Natural killer cell treated with Interleukin-12 subunit alpha and Interleukin-12 subunit beta and Interleukin-15 and Interleukin-18, amount 100 ng/mL, for 72 hours (primary cell): ENCODE measurements at places on chromosomes 4 and X. TPM values are rescaled to one million over a fixed set of nuclear protein-coding genes. Genes with fewer than 3 reads are reported as not detected.

DNA sequence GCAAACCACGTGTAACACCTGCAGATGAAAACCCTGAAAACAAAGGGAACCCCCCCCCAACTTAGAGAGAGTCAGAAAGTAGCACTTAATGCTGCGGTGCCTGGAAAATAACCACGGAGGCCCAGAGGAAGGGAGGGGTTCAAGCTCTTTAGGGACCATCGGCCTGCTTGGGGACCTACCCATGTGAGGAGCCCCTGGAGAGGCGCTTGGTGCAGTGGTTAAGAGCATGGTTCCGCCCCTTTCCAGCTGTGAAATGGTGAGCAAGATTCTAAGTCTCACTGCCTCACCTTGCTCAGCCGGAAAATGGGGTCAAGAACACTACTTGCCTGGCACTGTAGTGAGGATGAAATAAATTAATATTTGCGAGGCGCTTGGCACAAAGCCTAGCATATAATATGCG is 13.8 kb downstream of the SLC25A5 start:
- DNase-seq = no peak

DNA sequence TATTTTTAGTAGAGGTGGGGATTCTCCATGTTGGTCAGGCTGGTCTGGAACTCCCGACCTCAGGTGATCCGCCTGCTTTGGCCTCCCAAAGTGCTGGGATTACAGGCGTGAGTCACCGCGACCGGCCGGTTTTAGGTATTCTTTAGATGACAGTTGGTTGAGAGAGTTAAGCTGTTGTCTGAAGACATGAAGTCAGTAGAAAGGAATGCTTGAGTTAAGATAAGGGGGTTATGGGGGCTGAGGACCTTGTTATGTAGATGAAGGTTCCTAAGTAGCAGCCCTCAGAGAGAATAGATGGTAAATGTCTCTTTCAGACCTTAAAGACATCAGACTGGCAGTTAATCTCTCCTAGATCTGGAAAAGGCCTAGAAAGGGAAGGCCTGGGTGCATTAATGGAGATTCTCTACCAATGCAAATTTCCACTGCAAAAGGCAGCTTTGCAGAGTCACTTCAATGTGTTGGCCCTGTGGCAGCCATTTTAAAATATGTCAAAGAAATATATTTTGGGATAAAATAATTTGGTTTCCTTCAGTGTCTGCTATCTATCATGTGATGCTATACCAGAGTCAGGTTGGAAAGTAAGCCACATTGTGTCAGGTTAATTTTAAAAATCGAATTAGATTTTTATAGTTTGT is 6.4 kb upstream of the ZNF674 start:
- no peak for DNase-seq

DNA sequence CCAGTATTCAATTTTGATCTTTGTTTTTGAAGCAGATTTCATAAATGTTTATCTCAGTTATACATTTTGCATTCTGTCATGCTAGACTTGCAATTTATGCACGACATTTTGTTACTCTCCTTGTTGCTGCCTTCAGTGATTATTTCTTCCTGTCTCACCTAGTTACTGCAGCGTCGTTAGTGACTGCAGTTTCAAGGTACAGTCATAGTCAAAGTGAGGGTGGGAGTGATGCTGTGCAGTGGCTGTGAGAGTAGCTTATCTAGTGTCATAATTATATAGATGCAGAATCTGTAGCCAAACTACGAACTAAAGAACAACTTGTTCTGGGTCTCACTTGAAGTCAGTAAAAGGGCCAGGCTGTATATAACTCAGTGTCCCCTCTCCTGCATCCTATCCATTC is 69.8 kb downstream of the GPR101 start:
- DNase-seq = no peak

The GPRIN3 gene
- 11.6 TPM for total RNA-seq

DNA sequence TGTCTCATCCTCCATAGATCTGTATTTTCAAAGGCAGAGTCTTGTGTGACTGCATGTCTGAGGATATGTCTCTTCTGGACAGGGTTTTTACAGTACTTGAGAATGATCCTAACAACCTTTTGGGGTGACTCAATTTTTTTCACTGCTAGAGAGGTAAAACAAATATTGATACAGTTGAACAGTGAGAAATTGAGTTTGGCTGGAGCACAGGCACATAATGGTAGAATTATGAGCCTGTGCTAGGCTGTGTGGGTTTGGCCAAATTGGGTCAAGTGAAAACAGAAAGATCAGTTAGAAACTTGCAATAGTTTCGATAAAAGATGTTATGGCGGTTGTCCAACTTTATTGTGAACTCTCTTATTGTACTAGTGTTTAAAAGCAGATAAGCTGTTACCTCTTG is 23.3 kb upstream of the EOLA2 start:
- DNase-seq = no peak

The SOD3 gene
- total RNA-seq = not detected

DNA sequence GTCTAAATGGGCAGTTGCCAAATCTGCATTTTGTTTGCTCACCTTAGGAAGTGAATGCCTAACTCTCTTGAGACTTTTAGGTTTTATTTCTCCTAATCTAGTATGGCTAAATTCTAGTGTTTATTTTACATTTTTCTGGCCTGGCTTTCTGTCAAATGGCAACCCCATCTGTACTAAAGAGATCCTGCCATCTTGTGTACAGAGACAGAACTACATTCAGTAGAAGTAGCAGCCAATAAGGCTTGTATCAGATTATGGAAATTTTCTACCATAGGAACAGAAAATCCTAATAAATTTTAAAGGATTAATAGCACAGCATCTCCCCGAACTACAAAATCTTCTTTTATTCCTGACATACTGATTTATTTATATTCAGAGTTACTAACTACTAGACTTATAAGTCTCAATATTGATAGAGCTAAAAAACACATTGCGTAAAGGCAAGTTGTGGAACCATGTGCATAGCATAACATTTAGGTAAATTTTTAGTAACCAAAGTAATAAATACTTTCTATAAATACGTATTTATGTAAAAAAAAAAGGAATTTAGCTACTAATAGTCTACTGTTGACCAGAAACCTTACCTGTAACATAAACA is 45.5 kb downstream of the TMEM144 start:
- DNase-seq = no peak

DNA sequence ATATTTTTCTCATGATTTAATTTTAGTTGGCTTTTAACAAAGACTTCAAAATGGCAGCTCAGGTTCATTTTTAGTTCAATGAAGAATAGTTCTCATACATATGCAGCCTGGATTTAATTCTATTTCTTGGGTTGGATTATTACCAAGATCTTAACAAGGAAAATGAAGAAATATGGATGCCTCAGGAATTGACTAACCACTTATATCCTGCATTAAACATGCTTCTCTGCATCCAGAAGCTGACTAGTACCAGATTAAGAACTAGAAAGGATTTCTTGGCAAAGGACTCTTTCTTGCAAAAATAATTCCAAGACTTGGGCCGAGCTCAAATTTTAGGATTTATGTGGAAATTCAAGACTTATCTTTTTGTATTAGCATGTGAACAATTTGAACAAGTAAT is 5.6 kb upstream of the KLHL2 start:
- DNase-seq = no peak

GRCh38 chr4:153635846-153636245 is 48.2 kb upstream of the TLR2 start:
- DNase-seq = no peak

The FGD1 gene
- not detected for total RNA-seq
